Melanocyte of skin (primary cell): ENCODE measurements at places on chromosomes 16 and 17. TPM values are rescaled to one million over a fixed set of nuclear protein-coding genes. Genes with fewer than 3 reads are reported as not detected.

MARVELD3 gene
- total RNA-seq = not detected in 2 replicates

TBC1D3E gene
- 0.67 TPM in 1 of 2 replicates, not detected in the other for total RNA-seq

ST6GALNAC1 gene
- not detected in 2 replicates for total RNA-seq

PPP1R27 gene
- total RNA-seq = not detected in 2 replicates

ZFHX3 gene
- 6.2 and 14.5 TPM in 2 replicates for total RNA-seq

KRT40 gene
- total RNA-seq = not detected in 2 replicates

SLC12A3 gene
- not detected in 2 replicates for total RNA-seq
